Colonic mucosa (tissue), 4 donors: ENCODE measurements at places on chromosomes 4 and X.

DNA sequence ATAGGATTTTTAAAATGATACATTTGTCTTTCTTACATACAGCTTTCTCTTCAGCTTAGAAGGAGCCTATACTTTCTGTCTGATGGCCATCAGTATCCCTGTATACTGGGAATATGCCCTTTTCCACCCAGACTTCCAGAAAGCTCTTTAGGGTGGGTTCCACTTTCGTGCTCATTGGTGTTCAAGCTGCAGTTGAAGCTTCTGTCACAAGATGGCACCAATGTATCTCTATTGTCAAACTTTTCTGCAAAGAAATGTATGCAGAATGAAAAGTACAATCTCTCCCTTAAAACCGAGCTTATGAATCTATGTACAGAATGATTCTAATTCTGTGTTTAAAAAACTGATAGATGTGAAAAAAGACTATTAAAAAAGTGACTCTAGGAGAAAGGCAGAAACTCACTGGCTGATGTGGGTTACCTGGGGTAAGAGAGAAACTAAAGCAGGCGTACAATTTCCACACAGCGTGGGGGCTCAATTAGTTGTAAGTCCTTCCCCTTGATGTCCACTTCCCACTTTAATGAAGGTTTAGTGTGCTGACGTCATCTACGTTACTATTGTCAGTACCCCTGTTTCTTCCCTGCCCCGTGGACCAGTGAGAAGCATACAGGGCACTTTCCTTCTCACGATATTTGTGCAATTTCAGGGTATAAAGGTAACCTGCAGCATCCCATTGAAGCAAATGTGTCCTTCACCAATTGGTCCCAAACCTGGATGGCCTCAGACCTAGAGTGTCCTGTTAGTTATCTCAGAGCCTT is 57.3 kb upstream of the TCEAL2 start:
- DNase-seq: no peak

GRCh38 chr4:138639018-138639741 is 376.4 kb upstream of the NOCT start:
- no peak for DNase-seq

DNA sequence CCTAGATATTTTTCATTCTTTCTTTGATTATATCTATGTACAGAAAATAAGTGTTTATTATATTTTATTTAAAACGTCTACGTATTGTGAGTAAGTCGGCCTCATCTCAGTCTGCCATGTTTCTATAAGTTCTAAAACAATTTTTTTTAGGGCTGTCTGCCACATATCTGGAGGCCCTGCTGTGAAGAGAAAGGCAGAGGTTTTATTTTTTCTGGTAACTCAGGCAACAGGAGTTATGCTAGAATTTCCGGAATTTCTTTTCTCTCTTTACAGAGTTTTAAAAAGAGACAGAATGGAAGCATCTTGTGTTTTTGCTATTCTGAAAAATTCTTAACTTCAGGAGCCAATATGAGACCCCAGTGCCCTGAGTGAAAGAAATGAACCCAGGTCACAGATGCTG is 1124.0 kb upstream of the TENM3 start:
- DNase-seq: no peak

DNA sequence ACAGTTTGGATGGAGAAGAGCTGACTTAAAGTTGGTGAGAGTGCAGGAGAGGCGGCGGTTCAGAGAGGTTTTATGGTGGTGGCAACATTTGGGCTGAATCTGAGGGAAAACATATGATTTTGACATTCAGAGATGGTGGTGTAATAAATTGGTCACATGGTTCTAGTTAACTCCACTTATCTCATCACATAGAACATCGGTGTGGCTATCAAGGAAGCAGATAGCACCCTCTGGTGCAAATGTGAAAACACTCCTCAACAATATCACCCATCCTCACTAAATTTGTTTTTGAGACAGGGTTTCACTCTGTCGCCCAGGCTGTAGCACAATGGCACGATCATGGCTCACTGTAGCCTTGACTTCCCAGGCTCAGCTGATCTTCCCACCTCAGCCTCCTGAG is 28.8 kb downstream of the SUPT20HL2 start:
- DNase-seq: no peak
